ENCODE measurements at places on chromosomes 3 and 15. TPM values are rescaled to one million over a fixed set of nuclear protein-coding genes. Genes with fewer than 3 reads are reported as not detected.

DNA sequence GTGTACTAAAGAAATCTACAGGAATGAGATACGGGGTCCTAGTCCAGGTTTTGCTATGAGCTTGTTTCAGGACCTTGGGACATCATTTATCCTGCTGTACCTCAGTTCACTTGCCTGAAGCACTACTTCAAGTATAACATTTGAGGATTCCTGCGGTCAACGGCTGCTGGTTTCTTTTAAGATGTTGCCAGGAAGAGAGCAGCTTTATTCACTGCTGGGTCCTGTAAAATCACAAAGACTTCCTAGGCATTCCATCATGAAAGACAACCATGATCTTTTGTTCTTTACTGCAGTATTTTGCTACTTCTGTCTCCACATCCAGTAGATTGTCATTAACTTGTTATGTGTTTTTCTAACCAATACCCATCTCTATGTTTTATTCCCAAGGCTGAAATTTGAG lies 61.0 kb upstream of the PYDC2 start:
- no peak overlapping the region for H3K4me3 ChIP-seq
- H3K4me1 ChIP-seq: no peaks in the 10 kb centered on the region
- H3K36me3 ChIP-seq: peaks cover 18% of the 10 kb centered on the region
- H3K27me3 ChIP-seq: no peaks in the 10 kb centered on the region

DNA sequence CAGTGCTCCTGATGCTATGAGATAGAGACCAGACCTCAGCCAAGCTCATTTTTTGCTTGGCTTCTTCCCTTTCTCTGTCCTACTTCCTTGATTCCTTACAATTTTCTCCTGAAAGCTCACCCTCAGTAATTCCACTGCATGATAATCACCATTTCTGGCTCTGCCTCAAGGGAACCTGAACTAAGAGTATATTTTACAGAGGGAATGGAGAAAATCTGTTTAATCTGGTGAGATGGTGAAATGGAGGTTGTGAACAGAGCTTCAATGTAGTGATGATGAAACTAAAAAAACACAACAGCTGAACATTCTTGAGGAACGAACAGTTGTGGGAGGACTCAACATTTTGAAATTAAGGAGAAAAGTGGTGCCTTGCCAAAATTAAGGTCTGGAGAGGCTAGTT lies 16.3 kb downstream of the HHLA2 start:
- no peaks in the 10 kb centered on the region for H3K27me3 ChIP-seq
- H3K36me3 ChIP-seq: no peaks in the 10 kb centered on the region

- H3K36me3 ChIP-seq: no peaks in the 10 kb centered on the region
- H3K4me1 ChIP-seq: peaks cover 53% of the 10 kb centered on the region
- no peaks in the 10 kb centered on the region for H3K27me3 ChIP-seq
- no peak overlapping the region for H3K27ac ChIP-seq
- no peak for DNase-seq
- H3K4me3 ChIP-seq: no peak overlapping the region
Observed at GRCh38 chr3:64694114-64694513, 6.3 kb upstream of the ADAMTS9 start.

The PCLAF gene
- 55.8 TPM for total RNA-seq

The PLSCR5 gene
- total RNA-seq: not detected

Data from Calu3 (cell line).